ENCODE measurements at places on chromosomes 3 and 15. TPM values are rescaled to one million over a fixed set of nuclear protein-coding genes. Genes with fewer than 3 reads are reported as not detected.

DNA sequence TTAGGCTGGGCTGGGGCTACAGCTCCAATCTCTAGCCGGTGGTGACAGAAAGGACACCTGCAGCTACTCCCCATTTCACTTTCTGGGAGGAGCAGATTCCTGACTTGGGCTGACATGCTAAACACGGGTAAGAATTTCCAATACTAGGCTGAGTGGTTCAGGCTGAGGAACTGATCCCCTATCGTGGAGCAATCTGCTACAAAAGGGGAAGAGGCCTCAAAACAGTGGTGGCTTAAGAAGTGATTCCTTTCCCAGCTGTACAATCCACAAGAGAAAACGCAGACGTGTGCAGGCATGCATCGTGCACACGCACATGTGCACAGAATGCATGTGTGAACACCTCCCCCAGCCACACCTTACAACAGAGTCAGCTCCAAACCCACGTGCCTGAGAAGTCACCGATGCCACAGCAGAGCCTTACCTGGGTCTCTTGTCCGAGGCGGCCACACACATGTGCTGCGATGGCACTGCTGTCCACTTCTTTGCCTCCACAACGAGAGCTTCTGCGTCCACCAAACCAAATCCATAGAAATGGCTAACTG, 86.7 kb upstream of the SNRPA1 start:
- no peaks in the 10 kb centered on the region for H3K36me3 ChIP-seq
- H3K27me3 ChIP-seq: no peaks in the 10 kb centered on the region
- no peak overlapping the region for H3K27ac ChIP-seq
- H3K4me1 ChIP-seq: no peaks in the 10 kb centered on the region

- no peak overlapping the region for H3K4me3 ChIP-seq
- H3K4me1 ChIP-seq: no peaks in the 10 kb centered on the region
- H3K36me3 ChIP-seq: no peaks in the 10 kb centered on the region
- H3K27ac ChIP-seq: no peak overlapping the region
- no peak for DNase-seq
These were observed 120.6 kb upstream of the EPHA3 start for GRCh38 chr3:88986834-88987233.

MUC20 gene
- 48.7 TPM for polyA plus RNA-seq

GRCh38 chr15:44194323-44195150, 534 bp downstream of the FRMD5 start:
- peaks cover 15% of the 10 kb centered on the region for H3K27me3 ChIP-seq
- peaks cover 22% of the 10 kb centered on the region for H3K4me1 ChIP-seq
- H3K27ac ChIP-seq: peak overlapping the region; percentile 9
- peak overlapping the region; percentile 55 for H3K4me3 ChIP-seq
- DNase-seq: peak; percentile 66

DNA sequence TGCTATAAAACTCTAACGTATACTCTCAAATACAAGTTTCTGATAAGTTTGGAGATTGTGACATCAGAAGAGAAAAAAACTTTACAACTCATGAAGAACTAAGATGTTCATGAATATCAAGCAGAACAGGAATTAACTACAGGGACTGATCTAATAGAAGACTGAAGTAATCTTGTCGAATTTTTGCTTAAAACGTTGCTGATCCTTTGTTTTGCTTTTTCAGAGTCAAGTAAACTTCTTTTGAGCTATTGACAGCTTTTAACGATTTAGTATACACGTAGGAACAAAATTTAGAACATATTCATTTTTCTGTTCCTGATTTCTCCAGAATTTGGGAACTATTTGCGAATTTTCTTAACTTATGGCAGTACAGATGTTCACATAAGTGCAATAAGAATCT, 610.2 kb downstream of the SI start:
- H3K27ac ChIP-seq: no peak overlapping the region
- H3K4me1 ChIP-seq: no peaks in the 10 kb centered on the region
- H3K36me3 ChIP-seq: no peaks in the 10 kb centered on the region
- no peak for DNase-seq
- H3K27me3 ChIP-seq: no peaks in the 10 kb centered on the region

- H3K4me3 ChIP-seq: no peak overlapping the region
- no peaks in the 10 kb centered on the region for H3K36me3 ChIP-seq
- no peaks in the 10 kb centered on the region for H3K4me1 ChIP-seq
- no peaks in the 10 kb centered on the region for H3K27me3 ChIP-seq
- no peak overlapping the region for H3K27ac ChIP-seq
These were observed 23.4 kb downstream of the NRROS start for GRCh38 chr3:196662711-196663571.

TMEM207 gene
- not detected for polyA plus RNA-seq

DNA sequence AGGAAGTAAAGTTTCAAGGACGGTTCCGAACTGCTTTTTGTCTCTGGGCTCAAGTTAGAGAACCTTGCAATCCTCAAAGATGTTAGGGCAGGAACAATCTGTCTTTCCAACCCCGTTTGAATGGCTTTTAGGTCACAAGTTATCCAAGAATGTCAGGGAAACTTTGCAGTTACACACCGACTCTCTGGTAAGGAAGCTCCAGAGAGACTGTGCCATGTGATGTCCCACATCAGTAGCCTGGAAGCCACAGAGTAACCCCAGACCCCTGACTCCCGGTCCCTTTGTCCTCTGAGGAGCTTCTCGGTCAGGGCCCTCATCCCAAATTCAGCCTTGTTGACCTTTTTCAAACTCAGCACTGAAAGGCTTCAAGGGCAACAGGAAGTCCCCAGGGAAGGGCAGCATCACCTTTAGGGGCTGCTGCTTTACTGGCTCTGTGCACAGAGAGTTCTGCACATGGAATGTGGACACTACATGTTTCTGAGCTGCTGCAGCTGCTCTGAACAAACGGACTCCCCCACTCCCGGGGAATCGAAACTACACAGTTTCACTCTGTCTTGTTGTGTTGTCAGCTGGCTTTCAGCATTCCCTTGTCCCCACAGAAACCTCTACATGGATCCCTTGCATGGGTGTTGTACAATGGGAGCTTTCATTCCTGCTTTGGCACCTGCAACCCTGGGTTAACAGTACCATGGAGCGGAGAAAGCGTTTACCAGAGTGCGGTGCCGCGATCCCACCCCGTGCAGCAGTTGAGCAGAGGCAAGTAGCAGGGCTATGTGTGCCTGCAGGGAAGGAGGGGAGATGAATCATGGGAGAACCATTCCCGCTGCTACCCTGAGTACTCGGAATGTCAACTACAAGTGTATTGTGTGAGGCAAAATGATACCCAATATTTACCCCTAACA, 408.2 kb upstream of the THBS1 start:
- no peaks in the 10 kb centered on the region for H3K4me1 ChIP-seq
- DNase-seq: peak; percentile 77
- H3K36me3 ChIP-seq: no peaks in the 10 kb centered on the region

DNA sequence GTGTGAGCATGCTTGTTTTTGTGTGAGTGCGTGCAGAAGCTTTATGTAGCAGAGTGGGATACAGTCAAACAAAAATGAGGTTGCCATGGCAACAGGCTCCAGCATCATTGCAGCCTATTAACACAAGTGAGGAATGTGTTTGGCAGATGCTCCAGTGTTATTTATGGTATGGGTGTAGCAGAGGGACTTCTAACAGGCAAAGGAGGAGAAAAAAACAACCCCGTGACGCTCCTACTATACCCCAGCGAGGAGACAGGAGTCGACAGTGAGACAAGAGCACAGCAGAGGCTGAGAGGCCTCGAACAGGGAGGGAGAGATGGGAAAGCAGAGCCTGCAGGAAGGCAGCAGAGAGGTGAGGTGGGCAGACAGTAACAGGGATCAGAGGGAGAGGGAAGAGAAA, 4.9 kb downstream of the ADCY5 start:
- H3K27me3 ChIP-seq: no peaks in the 10 kb centered on the region
- no peak for DNase-seq
- H3K27ac ChIP-seq: peak overlapping the region; percentile 94
- H3K4me1 ChIP-seq: peaks cover 57% of the 10 kb centered on the region
- H3K4me3 ChIP-seq: peak overlapping the region; percentile 85

SPG21 gene
- 75.7 TPM for polyA plus RNA-seq

DNA sequence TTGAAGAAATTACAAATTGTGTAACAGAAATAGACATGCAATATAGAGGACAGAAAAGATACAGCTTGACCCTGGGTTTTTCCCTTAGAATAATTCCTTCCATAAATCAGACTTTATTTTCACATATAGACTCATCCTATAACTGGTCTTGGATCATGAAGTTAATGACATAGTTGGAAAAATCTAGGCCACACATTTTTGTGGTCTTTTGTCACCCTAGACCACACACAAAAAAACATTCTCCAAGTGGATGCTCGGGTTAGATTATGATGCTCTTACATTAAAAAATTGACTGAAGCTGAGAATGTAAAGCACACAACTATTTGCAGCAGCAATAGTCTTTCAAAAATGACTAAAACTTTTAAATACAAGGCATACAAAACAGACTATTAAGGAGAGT, 7.5 kb upstream of the PLA2G4D start:
- no peaks in the 10 kb centered on the region for H3K36me3 ChIP-seq
- H3K27me3 ChIP-seq: no peaks in the 10 kb centered on the region
- no peak overlapping the region for H3K4me3 ChIP-seq
- no peak overlapping the region for H3K27ac ChIP-seq
- no peaks in the 10 kb centered on the region for H3K4me1 ChIP-seq
- DNase-seq: no peak

DNA sequence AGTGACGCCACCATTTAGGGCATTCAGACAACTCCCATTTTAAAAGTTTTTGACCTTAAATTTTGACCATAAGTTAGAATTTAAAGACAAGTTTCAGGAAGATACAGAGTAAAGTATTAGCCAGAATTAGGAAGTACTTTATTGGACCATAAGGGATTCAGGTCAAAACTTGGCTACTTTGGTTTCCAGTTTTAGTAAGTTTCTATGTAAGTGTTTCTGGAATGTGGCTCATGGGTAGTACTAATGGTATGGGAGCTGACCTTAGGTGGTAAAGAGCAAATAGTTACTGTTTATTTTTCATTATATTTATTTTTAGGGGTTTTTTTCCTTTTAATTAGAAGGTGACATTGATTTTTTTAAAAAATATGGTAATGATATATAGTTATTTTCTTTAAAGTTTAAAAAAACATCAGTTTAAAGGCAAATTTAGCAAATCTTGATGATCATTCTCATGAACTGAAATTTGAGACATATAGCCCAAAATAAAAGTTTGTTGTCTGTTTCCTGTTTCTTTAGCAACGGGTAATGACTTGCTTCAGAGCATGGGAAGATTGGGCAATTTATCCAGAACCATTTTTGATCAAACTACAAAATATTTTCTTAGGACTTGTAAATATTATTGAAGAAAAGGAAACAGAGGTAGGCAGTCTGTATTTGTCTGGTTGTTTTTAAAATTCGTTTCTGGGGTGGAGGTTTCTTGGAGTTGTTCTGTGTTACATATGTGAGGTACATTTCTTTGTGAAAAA, 34.3 kb downstream of the U2SURP start:
- H3K36me3 ChIP-seq: peaks cover 95% of the 10 kb centered on the region
- no peaks in the 10 kb centered on the region for H3K4me1 ChIP-seq
- no peaks in the 10 kb centered on the region for H3K27me3 ChIP-seq
- no peak overlapping the region for H3K4me3 ChIP-seq
- no peak for DNase-seq

GRCh38 chr3:118001380-118001779, 1033.3 kb downstream of the IGSF11 start:
- no peaks in the 10 kb centered on the region for H3K36me3 ChIP-seq
- H3K4me1 ChIP-seq: no peaks in the 10 kb centered on the region
- DNase-seq: no peak
- H3K27me3 ChIP-seq: no peaks in the 10 kb centered on the region

DNA sequence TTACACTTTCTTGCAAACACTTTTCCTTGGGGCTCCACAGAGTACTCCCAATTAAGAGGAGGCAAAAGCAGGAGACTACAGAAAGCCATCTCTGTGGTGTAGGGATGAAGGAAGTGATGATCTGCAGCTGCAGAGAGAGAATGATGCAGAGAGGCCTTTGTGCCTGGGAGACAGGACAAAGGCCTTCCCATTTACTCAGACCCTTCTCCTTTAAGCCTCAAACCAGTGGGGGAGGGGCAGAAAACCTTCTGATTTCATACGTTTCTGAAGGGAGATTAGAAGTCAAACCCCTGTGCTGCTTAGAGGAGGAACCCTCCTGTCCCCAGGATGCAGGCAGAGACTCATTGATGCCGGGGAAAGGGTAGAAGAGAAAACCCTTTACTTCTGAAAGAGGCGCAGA, 130.8 kb downstream of the NEO1 start:
- no peaks in the 10 kb centered on the region for H3K4me1 ChIP-seq
- no peak for DNase-seq
- no peaks in the 10 kb centered on the region for H3K27me3 ChIP-seq

OR5K2 gene
- polyA plus RNA-seq: not detected

GRCh38 chr3:13294442-13295351, 125.4 kb downstream of the NUP210 start:
- no peaks in the 10 kb centered on the region for H3K36me3 ChIP-seq
- H3K27ac ChIP-seq: no peak overlapping the region
- peak; percentile 39 for DNase-seq
- no peaks in the 10 kb centered on the region for H3K4me1 ChIP-seq
- no peaks in the 10 kb centered on the region for H3K27me3 ChIP-seq

GRCh38 chr3:157089455-157090221, 70.3 kb downstream of the CCNL1 start:
- no peaks in the 10 kb centered on the region for H3K36me3 ChIP-seq
- DNase-seq: peak; percentile 77
- H3K27me3 ChIP-seq: no peaks in the 10 kb centered on the region
- H3K27ac ChIP-seq: peak overlapping the region; percentile 98
- peaks cover 71% of the 10 kb centered on the region for H3K4me1 ChIP-seq

CCNB2 gene
- polyA plus RNA-seq: 14.1 TPM

PSMD6 gene
- 49.2 TPM for polyA plus RNA-seq

DNA sequence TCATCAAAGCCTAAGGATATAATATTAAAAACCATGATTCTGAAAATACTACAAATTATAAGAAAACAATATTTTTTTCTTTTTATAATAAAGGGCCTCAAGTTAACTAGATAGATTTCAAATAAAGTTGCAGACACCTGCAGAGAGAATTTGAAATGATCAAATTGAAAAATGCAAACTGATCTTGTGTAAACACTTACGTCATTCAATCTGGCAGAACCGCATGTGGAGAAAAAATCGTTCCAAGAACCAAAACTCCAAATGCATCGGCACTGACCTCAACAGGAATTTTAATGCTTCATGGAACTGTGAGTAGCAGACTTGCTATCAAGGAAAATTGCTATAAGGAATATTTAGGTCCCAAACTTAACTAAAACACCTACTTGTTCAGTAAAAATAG, 17.2 kb downstream of the CPA3 start:
- no peak overlapping the region for H3K4me3 ChIP-seq
- H3K27ac ChIP-seq: no peak overlapping the region
- no peak for DNase-seq
- H3K36me3 ChIP-seq: no peaks in the 10 kb centered on the region
- no peaks in the 10 kb centered on the region for H3K4me1 ChIP-seq
- H3K27me3 ChIP-seq: no peaks in the 10 kb centered on the region

DNA sequence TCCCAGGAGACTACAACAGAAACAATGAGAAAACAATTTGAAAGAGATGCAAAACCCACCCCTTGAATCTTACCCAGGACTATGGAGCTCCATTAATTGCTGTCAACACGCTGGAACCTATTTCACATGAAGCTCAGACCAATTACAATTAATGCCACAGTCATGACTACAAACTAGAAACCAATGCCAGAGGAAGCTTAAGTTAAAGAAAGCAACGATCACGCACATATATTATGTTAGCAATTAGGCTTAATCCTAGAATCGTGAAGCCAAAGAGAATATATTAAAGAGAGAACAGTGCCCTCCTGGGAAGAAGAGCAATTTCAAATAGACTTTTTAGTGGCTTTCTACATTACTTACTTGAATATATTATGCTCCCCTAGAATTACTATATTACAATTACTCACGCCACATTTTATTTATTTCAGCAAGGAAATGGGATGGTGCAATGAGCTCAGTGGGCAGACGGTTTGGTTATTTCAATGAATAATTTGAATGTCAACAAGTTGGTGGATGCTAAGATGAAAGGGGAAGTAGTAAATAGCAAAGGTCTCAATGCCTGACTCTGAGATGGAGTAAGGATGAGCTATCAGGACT, 125.5 kb downstream of the GREM1 start:
- no peak overlapping the region for H3K4me3 ChIP-seq
- H3K27ac ChIP-seq: no peak overlapping the region
- H3K4me1 ChIP-seq: no peaks in the 10 kb centered on the region
- DNase-seq: no peak
